ENCODE measurements at places on chromosomes 7 and 10.

DNA sequence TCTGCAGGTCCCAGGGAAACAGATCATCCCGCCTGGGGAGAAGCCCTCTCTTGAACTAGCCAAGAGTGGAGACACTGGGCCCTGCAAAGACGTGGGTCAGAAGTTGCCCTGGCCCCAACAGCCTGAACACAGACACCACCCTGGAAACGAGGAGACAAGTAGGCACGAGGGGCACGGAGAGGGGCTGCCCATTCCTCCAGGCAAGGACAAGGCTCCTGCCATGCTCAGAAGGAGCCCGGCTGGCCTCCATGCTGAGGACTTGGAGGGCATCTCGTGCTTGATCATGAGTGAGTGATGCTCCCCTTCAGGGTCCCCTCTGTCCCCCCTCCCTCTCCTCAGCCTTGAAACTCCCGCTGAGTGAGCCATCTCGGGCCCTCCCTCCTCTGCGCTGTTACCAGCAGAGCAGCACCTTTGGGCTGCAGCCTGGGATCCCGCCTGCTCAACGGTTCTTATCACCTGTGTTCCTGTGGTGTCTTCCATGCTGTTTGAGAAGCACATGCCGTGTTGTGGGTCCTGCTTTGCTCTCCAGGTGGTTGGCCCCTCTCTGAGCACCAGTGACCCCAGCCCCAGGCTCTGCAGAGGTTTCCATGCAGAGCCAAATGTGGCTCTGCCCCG, 544.3 kb downstream of the TCERG1L start:
- DNase-seq, result no peak

DNA sequence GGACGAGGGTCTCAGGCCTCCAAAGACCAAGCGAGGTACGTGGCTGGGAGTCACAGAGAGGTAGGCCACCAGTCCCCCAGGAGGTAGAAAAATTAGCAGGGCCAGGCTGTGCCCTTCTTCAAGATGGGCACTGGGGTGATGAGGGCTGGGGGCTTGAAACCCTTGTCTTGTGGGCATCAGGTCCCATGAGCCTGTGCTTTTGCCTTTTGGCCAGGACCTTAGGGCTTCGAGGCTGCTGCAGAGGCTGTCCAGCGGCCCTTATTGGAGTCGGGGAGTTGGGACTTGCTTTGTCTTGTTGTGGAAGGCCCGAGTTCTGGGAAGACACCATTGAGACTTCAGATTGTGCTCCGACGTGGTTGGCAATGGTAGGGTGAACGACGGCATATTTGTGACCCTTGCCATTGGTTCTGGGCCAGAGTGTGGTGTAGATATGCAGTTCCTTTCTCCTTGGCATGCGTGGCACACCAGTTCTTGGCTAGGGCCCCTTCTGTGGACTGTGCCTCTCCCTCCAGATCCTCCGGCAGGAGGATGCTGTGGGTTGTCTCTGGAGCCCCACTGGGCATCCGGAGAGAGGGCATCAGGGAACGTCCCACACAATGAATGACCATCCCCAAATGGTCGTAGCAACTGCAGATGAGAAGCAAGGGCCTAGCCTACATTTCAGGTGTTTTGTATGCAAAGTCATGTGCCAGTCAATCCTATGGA, 931 bp downstream of the SH2D4B start:
- no peak for DNase-seq

- no peak for DNase-seq
Measured at GRCh38 chr7:86748843-86749719, 105.4 kb downstream of the GRM3 start.

DNA sequence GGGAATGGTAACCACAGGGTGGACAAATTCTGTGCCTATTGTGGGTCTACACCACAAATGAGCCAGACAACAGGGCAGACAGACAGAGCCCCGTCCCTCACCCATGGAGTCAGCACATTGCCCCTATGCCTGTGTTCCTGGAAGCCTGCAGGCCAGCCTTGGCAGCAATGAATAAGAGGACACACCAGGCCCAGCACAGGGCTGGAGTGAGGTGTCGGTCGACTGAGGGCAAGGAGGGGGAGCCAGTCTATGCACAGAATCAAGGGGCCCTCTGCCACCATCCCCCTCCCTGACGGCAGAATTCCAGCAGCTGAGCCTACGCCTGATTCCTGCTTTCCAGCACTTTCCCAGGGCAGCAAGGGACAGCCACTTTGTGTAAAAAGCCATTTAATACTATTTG, 98.2 kb downstream of the CALN1 start:
- DNase-seq, result no peak

GRCh38 chr7:83842894-83843293, 194.0 kb upstream of the SEMA3E start:
- no peak for DNase-seq

DNA sequence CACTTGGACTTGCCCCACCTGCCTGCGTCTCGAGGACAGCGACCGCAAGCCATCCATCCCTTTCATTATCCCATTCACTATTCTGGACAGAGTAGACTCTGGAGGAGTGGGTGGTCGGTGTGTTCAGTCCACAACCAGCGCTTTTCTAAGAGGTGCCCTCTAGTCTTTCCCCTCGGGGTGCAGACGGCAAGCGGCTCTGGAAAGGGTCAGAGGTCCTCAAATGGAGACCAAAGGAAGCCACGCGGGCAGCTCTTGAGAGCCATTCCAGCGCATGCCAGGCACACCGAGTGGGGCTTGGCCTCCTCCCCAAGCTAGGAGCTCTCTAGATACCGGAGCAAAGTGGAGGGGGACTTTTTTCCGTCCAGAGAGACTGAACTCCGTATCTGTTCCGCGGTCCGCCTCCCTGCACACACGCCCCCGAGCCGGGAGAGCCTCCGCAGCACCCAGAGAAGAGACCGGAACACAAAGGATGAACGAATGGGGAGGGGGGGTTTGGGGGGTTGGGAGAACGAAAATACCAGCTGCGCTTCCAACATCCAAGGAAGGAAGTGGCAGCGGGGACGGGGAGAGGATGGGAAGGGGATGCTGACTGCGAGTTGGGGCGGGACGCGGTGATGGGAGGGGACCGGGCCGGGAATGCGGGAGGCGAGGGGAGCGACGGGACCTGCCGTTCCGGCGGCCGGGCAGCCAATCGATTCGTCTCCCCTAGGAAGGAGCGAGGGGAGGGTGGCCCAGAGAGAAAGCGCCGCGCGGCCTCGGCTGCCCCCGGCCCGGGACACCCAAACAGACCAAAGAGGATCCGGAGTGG, 515 bp downstream of the GSDME start:
- no peak for DNase-seq

GRCh38 chr7:129827467-129827990, 125.2 kb downstream of the UBE2H start:
- DNase-seq, result no peak

DNA sequence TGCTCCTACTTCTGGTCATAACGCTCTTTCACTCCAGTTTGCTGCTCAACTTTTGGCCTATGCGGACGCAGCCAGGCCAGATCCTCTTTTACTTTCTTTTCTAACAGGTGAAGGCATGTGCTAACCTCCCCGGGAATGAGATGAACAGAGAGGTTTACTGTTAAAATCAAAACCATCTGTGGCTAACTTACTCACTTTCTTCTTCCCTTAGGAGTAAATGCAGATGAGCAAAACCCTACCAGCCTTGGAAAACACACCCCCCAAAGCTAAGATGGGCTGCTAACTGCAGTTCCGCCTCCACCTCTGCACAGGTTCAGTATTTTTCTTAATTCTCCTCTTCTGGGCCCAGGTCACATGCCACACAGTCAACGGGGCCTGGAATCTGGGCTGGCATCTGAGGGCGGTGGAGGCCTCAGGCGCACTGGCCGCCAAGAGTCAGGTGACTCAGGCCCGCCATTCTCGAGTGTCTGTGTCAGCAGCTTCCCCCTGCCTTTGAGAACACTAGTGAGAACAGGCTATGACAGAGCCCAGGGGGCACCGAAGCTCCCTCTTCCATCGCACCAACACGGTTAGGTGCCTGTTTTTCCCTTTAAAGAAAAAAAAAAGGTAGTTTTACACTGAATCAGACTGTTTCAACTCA, 11.1 kb downstream of the FAM53B start:
- DNase-seq, result no peak

DNA sequence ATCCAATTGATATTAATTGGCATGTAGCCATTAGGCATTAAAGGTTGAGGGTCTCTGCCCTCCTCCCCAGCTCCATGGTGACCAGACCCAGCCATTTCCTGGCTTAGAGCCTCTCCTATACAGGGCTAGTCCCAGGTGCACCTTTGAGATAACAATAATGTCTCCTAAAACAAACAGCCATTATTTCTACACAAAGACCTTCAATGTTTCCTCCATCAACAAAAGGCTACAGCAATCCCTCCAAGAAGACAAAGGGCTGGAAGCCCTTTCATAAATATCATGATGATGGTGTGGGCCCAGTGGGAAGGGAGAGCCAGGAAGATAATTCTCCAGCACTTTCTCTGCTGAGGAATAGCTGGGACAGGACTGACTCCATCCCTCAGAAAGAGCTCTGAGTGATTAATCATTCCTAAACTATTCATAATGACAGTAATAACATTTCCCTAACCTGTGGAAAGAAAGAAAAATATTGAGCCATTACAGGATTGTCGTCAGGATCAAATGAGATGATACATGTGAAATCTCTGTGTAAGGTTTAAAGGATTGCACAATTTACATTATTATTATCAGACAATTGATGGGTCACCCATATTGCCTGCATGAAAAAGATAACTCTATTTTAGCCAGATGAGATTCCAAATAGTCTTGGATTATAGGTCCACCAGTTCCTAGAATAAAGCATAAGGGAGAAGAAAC, 10.2 kb downstream of the PKD2L1 start:
- DNase-seq, result no peak

DNA sequence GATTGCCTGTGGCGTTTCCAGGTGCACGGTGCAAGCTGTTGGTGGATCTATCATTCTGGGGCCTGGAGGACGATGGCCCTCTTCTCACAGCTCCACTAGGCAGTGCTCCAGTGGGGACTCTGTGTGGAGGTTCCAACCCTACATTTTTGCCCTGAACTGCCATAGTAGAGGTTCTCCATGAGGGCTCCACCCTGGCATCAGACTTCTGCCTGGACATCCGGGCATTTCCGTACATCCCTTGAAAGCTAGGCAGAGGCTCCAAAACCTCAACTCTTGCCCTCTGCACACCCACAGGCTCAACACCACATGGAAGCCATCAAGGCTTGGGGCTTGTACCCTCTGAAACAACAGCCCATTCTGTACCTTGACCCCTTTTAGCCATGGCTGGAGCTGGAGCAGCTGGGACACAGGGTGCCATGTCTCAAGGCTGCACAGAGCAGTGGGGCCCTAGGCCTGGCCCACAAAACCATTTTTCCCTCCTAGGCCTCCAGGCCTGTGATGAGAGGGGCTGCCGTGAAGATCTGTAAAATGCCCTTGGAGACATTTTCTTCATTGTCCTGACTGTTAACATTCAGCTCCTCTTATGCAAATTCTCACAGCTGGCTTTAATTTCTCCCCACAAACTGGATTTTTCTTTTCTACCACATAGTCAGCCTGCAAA, 10.0 kb upstream of the FGL2 start:
- no peak for DNase-seq

DNA sequence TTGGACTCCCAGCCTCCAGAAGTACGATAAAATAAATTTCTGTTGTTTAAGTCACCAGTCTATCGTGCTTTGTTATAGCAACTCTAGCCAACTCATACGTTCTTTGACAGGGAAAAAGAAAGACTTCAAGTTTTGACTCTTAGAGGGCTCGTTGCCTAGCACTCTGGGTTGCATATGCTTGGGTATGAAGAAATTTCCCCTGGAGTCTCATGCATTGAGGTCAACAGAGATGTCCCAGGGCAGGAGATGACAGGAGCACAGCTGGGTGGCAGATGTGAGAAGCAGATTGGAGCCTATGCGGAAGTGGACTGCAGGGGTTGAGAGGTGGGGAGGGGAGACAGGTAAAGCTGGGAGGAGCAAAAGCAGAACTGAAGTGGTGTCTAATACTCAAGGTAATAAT, 63.3 kb upstream of the JAZF1 start:
- no peak for DNase-seq

GRCh38 chr10:47268696-47269095, 31.3 kb upstream of the GDF10 start:
- DNase-seq, result no peak

DNA sequence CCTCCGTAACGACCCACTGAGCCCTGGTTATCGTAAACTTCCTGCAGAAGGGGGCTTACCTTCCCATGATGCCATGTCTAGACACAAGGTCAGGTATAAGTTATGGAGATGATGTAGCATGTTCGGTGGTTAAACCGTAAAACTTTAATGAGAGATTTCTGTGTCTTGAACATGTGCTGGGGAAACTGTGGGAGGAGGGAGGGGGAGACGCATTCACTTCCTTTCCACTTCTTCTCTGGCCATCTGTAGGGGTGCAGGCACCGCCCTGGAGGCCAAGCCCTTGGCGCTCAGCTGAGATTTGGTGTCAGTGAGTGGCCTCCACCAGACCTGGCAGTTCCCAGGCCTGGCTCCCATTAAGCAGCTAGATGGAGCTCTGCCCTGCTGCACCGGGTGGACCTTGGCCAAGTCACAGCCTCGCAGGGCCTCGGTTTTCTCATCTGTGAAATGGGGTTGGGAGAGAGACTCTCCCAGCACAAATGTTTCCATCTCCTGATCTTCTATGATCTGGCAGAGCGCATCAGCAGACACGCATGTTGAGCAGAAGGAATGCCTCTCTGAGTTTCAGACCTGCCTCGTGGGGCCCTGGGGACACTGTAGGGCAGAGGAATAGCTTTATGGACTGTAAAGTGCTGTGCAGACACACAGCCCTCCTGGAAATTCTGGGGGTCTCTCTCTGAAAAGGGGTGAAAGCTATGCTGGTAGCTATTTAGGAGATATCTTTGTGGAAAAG, 106.0 kb downstream of the COL26A1 start:
- DNase-seq, result no peak

- DNase-seq, result no peak
Measured at GRCh38 chr10:121183236-121183635, 332.1 kb downstream of the WDR11 start.

- DNase-seq, result no peak
Measured at GRCh38 chr10:13690281-13690825, 103.6 kb downstream of the PRPF18 start.

DNA sequence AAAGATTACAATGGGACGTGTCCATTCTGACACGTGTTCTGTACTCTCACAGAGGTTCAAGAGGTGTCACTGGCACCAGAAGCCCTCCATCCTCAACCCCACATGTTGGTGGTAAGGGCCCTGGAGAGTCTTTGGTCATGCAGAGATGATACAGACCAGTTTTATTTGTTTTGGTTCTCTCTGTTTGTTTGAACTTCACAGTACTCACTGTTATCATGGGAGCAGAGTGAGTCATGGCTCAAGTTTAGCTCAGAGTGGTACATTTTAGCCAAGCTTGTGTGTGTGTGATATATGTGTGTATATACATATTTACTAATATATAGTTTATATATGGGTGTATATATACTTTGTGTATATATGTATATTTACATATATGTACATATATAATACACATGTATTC, 935.6 kb downstream of the GRID1 start:
- no peak for DNase-seq

DNA sequence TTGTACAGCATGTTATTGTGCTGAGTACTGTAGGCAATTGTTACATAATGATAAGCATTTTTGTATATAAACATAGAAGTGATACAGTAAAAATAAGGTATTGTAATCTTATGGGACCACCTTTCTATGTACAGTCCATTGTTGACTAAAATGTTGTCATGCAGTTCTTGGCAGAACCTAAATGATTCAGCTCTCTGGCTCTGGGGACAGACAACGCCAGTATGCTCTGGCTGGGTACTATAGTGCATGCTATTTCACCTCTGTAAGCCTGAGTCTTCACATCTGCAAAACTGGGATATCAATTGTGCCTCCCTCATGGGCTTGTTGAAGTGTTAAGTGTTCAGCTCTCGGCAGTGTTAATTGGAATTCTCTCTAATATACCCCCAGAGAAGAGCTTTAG, 674.3 kb downstream of the INHBA start:
- no peak for DNase-seq

GRCh38 chr10:91537614-91538383, 95.1 kb downstream of the PPP1R3C start:
- no peak for DNase-seq
